ENCODE measurements at places on chromosomes 4 and X.
A peak's percentile ranks its signal among the peaks of the same experiment; 100 is the strongest.

GRCh38 chrX:19350941-19351384, 7.2 kb downstream of the PDHA1 start:
- no peak for DNase-seq

DNA sequence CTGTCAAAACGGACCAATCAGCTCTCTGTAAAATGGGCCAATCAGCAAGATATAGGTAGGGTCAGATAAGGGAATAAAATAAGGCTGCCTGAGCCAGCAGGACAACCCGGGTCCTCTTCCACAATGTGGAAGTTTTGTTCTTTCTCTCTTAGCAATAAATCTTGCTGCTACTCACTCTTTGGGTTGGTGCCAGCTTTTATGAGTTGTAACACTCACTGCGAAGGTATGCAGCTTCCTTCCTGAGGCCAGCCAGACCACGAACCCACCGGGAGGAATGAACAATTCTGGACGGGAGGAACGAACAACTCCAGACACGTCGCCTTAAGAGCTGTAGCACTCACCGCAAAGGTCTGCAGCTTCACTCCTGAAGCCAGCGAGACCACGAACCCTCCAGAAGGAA, 287.8 kb downstream of the RAPGEF2 start:
- DNase-seq = peak; percentile 94

DNA sequence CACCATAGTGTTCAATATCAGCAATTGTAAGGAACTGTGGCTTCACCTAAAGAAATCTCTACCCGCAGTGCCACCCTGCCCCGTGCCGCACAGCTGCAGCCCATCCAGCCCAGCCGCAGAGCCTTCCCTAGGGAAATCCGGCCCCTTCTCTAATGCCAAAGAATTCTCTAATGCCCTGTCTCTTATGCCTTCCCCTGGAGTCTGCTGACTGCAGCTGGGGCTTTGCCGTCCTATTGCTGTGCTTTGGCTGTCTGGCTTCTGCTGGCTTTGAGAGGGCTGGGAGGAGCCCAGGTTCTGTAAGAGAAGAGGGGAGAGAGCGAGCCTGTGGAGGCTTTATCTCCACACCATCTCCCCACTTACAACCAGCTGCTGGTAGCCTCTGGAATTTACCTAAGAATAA, 85.9 kb upstream of the HELT start:
- no peak for DNase-seq

DNA sequence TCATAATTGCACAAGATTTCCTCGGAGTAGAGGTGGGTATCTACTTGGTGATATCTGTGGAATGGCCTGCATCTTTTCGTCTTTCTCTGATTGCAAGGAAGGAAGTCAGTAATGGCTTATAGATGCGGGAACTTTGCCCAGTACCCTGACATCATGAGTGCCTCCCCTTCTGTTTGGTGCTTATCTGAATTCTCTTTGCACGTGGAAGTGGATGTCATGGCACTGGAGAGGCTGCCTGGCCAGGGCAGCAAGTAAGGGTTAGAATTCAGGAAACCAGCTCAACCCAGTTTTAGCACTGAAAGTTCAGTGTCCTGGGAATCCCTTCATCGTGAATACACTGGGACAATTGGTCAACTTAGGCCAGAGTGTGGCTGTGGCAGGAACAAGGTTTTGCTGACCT, 83.5 kb upstream of the RAPGEF2 start:
- no peak for DNase-seq

GRCh38 chr4:94534401-94535312, 82.9 kb downstream of the PDLIM5 start:
- DNase-seq = no peak

DNA sequence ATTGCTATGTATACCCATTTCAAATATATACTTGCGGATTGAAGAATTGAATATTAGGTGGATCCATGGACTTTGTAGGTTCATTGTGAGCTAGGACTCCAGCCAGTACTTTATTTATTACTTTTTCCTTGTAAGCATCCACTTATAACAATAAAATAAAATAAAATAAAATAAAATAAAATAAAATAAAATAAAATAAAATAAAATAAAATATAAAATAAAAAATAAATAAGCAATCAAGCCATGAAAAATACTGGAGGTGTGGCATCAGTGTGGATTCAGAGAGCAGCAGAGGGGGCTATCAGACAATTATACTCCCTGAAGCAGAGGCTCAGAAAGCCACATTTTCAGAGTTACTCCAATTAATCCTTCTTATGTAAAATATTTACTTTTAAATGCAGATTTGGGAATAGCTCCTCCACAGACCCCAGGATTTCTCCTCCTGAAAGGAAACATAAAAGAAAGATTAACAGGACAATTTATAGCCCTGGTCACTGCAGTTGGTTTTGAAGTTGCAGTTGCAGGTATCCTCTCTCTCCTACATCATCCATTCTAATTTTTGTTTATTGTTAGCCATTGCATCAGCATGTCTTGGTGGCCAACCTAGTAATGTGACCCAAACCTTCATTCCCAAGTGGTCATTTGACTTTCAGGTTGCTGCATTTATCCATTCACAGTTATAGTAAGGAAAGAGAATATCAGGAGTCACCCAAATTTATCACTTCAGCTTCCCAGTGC, 2025.2 kb upstream of the IGFBP7 start:
- DNase-seq = no peak

- peak; percentile 8 for DNase-seq
Observed at GRCh38 chrX:14529290-14529989, at the start of gene GLRA2. GLRA2 (plus strand) TSS chrX:14529536; CDS start chrX:14530058, 522 bp downstream.

- DNase-seq = no peak
Observed at GRCh38 chr4:154740462-154740861, 3.3 kb upstream of the LRAT start.

DNA sequence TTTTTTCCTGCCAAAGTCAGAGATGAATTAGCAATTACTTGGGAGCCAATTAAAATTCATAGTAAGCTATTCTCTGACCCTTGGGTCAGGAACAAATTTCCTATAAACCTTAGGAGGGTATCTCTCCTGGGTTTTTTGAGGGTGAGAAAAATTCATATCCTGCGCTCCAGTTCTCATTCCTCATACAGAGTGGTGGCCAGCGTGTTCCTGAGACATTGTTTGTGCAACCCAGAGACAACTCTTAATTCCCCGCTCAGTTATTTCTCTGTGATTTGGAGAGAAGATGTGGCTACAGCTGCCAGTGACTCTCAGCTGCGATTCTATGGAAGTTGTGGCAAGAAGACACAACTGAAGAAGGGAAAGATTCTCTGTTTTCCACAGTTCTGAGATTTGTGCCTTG, 37.9 kb upstream of the CBR4 start:
- DNase-seq = no peak

GRCh38 chr4:135605076-135605475, 1403.5 kb upstream of the PABPC4L start:
- no peak for DNase-seq

DNA sequence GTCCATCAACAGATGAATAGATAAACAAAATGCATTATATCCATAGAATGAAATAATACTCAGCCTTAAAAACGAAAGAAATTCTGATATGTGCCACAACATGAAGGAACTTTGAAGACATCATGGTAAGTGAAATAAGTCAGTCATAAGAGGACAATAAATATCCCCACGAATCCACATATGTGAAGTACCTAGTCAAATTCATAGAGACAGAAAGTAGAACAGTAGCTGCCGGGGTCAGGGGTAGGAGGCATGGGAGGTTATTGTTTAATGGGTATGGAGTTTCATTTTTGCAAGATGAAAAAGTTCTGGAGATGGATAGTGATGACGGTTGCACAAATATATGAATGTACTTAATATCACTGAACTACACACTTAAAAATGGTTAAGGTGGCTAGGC, 151.6 kb upstream of the MAP3K15 start:
- no peak for DNase-seq

DNA sequence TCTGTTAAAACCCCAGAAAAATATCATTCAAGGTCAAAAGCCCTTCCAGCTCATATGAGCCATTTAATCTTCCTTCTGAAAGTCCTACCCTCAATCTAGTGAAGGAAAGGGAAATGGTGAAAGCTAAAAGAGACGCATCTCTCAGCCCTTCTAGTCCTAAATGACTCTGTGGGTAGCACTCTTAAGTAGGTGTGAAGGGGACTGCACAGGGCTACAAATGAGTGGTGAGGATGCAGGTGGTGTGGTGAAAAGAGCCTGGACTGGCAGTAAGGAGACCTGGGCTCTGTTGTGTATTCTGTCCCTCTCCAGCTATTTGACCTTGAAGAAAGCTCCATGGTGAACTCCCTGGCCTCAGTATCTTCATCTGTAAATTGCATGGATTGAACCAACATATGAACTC, 671.8 kb upstream of the DIPK2B start:
- DNase-seq = no peak

DNA sequence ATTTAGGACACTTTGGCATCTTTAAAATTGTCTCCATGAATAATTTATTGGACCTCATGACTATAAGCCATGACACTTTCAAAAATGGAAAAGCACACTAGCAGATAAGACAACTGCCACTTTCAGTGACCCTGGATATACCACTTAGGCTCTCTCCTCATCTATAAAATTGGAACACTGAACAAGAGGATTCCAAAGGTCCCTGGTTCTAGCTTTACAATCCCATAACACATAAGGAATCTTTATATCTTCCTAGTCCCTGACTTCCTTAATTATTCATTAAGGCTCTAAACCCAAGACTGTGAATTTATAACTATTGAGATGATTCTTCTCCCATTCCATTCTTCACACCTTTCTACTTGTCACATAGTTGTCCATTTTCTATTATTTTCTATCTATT, 190.2 kb downstream of the SCFD2 start:
- no peak for DNase-seq

- DNase-seq = peak; percentile 79
Observed at GRCh38 chr4:42282081-42282901, 115.0 kb upstream of the SHISA3 start.

- no peak for DNase-seq
Observed at GRCh38 chr4:83317671-83318070, 17.0 kb downstream of the HPSE start.

- peak; percentile 36 for DNase-seq
Observed at GRCh38 chr4:26806331-26806730, 54.3 kb upstream of the STIM2 start.

DNA sequence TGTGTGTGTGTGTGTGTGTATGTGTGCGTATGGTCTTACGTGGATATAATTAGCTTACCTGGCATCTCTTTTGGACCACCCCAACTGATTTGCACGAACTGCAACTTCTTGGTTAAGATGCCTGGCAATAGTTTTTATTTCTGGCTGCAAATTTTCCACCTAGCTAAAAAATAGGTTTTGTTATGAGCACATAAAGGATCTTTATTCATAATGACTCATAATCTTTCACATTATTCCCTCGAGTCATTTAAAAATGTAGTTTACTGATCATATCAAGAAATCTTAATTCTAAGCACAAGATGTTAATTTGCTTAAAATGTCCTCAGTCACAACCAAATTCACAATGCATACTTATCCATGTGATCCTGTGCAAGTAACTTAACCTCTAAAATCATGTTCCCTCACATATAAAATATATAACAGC, 1.5 kb downstream of the COX18 start:
- DNase-seq = peak; percentile 50

- no peak for DNase-seq
Observed at GRCh38 chr4:125280892-125281403, 33.8 kb upstream of the FAT4 start.

GRCh38 chr4:19756661-19757060, 495.0 kb upstream of the SLIT2 start:
- no peak for DNase-seq

DNA sequence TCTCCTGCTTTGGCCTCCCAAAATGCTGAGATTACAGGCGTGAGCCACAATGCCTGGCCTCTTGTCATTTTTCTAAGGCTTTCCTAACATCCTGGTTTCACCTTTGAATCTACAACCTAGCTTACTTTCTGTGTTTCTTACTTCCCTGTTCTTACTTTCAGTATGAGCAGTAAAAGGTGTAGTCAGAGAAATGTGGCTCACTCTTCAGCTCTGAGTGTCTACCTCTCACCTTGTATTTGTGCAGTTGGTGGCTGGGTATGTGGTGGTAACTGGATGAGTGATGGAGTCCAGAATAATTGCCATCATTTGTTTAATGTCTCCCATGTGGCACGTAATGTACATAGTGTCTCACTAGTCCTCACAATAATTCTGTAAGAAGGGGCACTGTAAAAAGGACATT, 19.1 kb upstream of the CXCL11 start:
- no peak for DNase-seq

GRCh38 chr4:126414741-126415140, 1100.0 kb downstream of the FAT4 start:
- no peak for DNase-seq

DNA sequence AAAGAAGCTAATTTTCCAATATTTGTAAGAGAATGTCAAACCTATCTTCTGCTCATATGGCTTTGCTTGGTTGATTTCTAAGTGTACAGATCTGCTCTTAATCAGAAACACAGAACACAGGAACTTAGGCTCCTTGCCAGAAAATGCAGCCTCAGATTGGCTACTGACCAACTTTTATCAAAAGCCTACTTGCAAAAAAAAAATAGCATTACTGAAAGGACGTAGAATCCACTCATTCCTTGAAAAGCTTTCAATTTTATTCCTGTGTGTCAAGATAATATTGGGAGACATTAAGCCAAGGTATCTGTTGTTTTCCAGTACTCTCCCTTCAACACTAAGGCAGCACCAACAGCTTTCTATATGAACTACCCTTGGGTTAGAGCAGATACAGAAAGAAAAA, 127.6 kb upstream of the INTU start:
- DNase-seq = no peak

DNA sequence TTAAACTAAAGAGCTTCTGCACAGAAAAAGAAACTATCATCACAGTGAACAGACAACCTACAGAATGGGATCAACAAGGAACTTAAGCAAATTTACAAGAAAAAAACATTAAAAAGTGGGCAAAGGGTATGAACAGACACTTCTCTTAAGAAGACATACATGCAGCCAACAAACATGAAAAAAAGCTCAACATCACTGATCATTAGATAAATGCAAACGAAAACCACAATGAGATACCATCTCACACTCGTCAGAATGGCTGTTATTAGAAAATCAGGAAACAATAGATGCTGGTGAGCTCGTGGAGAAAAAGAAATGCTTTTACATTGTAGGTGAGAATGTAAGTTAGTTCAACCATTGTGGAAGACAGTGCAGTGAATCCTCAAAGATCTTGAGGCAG, 27.8 kb downstream of the PAPSS1 start:
- DNase-seq = no peak

- DNase-seq = no peak
Observed at GRCh38 chrX:119529345-119530276, 35.6 kb downstream of the STEEP1 start.

- DNase-seq = no peak
Observed at GRCh38 chrX:80335062-80335830, 85.0 kb upstream of the TENT5D start.

GRCh38 chr4:63430105-63430504, 979.1 kb downstream of the TECRL start:
- DNase-seq = peak; percentile 50

GRCh38 chrX:33909836-33910235, 222.3 kb downstream of the FAM47A start:
- no peak for DNase-seq

DNA sequence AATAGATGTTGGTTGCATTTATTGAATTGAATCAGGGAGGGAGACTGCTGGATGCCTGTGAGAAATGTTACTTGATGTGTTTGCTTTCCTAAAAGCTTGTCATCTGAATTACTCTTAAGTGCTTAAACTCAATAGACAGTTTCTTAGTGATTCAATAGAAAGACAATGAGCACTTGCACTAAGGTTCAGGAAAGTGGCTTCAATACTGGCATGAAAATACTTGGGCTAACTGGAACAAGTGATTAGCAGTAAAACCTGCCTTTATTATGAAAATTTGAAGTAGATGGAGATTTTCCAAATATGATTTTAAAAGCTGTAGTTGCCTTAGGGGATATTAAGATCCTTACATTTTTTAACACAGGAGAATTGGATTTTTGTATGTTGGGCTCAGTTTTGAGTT, 123.3 kb downstream of the RNF150 start:
- no peak for DNase-seq
